ENCODE measurements at places on chromosomes 1 and 21.

DNA sequence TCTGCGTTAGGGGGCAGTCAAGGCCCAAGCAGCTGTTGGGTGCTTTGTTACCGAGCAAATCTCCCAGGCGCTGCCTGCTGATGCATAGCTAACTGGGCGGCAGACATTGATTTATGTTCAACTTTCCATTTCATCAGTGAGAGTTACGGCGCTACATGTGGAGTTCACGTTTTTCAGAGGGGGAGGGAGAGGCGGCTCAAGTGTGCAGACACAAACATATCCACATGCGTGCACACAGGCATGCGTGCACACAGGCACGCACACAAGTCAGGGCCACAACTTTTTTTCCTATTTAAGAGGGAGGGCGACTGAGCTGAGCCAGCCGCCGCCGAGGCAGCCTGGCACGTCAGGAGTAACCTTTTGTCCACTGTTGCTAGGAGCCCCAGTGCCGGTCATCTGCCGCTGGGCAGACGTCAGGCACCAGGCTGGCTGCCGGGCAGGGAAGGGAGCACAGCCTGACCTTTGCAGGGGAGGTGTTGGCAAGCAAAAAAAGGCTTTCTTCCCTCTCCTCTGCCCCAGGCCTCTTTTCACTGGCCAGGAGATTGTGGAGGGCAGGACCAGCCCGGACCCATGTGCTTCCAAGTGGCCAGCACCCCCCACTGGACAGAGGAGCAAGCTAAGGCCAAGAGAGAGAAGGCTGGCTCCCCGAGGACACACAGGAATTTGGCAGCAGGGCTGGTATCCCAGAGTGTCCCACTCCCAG is 73.3 kb downstream of the MRPL37 start:
- DNase-seq, result peak; percentile 99

GRCh38 chr1:244393604-244394176 is 58.0 kb downstream of the ADSS2 start:
- DNase-seq, result no peak

DNA sequence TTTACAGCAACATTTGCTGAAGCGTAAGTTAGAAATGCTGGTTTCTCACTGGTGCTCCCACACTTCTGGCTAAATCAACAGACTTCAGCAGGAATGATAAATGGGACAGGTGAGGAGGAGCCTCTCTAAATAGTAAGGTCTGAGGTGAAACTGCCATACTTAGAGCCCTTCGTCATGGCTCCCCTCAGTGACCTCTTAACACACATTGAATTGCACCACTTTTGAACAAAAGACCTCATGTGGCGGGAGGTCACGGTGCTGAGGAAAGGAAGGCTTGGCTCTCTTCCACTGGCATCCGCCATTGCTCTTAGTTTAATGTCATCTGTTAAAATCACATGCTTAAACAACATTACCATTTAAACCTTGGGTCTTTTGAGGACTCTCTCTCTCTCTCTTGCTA is 3.4 kb downstream of the MAP3K7CL start:
- no peak for DNase-seq

DNA sequence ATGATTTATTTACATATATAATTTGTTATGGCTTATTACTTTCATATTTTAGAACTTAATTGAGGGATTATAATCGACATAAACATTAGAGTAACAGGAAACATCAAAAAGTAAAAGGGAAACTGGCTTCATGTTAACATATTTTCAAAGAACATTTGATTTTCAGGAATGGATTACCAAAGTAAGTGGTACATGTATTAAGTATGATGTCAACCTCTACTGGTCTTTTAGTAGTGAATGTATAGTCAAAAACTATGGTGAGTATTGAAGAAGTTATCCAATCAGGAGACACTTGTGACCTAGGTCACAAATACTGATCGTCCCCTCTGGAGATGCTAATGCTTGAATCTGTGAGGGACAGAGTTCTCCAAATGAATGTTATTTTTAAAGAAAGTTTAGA is 768.9 kb upstream of the ADGRL4 start:
- no peak for DNase-seq

- no peak for DNase-seq
These were observed 47.8 kb downstream of the CHRM3 start for GRCh38 chr1:239434181-239434580.

DNA sequence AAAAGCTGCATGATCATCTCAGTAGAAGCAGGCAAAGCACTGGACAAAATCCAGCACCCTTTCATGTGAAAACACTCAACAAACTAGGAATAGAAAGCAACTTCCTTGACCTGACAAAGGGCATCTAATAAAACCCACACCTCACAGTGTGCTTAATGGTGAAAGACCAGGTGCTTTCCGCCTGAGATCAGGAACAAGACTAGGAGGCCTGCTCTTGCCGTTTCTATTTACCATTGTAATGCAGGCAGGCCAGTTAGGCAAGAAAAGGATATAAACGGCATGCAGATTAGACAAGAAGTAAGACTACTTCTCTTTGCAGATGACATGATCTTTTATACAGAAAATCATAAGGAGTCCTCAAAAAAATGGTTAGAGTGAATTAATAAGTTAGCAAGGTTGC is 37.2 kb downstream of the SLC37A1 start:
- DNase-seq, result no peak

DNA sequence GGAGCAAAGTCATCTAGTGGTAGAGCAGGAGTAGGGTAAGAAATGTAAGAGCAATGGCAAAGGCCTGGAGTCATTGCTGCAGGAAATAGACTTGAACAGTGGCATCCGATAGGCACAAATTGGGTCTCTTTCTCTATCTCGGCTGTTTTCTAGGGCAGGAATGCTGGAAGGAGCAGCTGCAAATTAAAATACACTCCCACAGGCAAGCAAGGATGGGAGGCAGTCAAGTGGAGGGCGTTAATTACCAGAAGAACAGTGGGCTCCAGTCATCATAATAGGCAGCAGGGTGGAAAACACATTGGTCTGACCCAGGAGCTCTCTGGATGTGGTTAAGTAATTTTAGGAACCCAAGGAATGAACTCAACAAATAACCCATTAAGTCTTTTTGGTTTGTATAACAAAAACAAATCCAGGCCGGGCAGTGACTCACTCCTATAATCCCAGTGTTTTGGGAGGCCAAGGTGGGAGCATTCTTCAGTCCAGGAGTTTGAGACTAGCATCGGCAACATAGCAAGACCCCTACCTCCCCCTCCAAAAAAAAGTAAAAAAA is 7.8 kb upstream of the TDRD5 start:
- DNase-seq, result no peak

- DNase-seq, result no peak
These were observed 33.0 kb upstream of the TTC22 start for GRCh38 chr1:54834007-54834541.

GRCh38 chr1:223350361-223350908 is 13.5 kb downstream of the SUSD4 start:
- DNase-seq, result no peak

- DNase-seq, result no peak
These were observed 126.9 kb upstream of the DUSP10 start for GRCh38 chr1:221868593-221869303.

DNA sequence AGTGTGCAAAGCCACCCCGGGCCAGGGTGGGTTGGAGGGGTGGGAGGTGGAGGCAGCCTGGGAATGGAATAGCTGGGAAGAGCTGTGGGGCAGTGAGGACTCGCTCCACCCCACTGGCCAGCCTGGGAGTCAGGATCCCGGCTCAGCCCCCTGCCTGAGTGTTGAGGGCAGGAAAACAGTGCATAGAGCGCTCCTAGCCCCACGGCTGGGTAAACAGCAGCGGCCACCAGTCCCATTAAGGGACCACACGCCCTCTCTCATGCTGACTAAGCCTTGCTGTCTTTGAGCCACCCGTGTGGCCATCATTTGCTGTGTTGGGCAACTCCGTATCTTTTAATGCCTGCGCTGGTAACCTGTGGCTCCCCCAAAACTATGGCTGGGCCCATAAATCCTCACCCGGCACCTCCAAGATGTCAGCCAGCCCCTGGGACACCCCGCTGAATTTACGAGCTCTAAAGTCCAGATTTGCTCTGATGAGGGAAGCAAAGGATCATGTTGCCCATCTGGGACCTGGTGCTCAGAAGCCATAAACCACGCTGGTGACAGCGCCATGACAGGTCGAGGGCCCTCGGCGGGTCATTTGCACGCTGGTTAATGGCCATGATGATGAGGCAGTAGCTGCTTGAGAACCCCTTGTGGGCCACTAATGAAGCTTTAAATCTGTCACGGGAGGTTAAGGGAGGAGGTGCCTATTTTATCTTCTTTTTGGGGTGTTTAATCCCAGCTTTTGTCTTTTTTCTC is 34.9 kb downstream of the SYF2 start:
- no peak for DNase-seq

GRCh38 chr1:116877141-116877818 is 32.4 kb upstream of the PTGFRN start:
- DNase-seq, result no peak

GRCh38 chr1:11925938-11926292 is 312 bp downstream of the KIAA2013 start:
- no peak for DNase-seq

DNA sequence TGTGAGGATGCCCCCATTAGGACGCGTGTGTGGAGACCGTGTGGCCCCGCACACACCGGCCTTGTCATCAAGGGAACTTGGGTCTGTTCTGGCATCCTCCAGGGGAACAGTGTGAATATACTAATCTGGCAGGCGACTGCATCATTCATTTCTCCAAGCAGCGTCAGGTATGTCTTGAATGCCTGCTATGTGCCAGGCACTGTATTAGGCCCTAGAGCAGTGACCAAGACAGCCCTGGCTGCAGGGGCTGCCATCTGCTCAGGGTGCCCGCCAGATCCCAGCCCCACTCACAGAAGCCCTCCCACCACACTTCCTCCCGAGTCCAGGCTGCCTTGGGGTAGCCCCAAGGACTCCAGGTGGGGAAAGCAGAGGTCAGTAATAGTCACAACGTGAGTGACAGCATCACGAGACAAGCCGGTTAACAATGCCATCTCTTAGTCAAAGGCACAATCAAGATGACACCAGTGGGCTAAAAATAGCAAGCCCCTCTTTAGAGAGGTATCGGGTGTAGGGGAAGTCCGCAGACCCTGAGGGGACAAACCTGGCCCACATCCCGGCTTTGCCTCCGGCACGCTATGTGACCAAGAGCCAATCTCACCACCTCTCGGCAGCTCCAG is 7.5 kb upstream of the LAPTM5 start:
- no peak for DNase-seq

DNA sequence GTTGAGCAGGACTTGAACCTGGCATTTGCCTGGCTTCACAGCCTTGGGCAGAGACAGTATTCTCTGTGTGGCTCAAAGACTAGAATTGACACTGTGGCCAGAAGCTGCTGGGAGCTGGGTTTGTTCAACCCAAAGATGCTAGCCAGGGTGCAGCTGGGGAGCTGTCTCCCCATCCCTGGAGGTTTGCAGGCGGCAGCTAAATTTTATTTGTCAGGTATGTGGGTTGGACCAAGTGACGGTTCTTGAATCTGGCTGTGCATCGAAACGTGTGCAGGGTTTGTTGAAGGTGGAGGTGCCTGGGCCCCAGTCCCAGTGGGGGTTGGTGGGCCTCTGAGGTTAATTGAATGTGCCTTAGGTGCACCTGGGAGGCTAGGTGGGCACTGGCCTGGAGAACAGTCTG is 11.8 kb downstream of the WNT4 start:
- DNase-seq, result no peak

DNA sequence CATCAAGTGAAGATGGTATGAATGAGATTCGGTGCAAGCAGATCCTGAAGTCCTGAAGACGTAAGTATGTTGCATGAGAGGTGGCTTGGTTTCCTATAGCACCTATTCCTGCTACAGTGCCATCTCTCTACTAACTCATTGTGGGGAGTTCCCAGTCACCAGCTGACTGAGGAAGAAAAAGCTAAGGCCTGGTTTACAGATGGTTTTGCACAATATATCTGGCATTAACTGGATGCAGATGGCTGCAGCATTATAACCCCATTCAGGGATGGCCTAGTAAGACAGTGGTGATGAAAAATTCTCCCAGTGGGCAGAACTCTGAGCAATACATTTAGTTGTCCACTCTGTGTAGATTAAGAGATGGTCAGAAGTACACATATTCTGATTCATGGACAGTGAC is 36.7 kb downstream of the RTCA start:
- DNase-seq, result no peak

DNA sequence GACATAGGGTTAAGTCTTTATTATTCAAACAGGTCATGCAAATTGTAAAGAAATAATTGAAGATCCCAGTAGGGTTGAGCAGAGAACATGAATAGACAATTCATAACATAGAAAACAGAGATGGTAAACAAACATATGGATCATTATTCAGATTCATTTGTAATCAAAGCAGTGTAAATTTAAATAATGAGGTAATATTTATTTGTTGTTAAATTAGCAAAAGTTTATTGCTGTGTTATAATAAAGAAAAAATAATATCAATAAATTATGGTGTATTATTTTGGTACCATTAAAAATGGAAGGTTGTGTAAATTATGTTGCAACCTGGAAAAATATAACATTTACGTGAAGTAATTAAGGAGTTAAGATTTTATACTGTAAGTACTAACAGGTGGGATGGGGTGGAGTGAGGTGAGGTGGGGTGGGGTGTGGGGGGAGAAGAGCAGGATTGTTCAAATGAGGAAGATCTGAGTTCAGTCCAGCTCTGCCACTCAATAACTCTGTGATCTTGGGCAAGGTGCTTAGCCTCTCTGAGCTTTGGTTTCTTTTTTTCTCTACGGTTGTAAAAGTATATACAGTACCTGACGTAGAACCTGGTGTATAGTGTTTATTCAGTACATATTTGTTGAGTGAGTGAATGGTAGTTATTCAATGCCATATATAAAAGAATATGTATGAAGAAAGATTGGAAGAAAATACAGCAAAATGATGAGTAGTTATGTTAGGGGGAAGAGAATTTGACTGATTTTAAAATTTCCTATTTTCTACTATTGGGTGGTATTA is 140.3 kb upstream of the KIF26B start:
- no peak for DNase-seq

DNA sequence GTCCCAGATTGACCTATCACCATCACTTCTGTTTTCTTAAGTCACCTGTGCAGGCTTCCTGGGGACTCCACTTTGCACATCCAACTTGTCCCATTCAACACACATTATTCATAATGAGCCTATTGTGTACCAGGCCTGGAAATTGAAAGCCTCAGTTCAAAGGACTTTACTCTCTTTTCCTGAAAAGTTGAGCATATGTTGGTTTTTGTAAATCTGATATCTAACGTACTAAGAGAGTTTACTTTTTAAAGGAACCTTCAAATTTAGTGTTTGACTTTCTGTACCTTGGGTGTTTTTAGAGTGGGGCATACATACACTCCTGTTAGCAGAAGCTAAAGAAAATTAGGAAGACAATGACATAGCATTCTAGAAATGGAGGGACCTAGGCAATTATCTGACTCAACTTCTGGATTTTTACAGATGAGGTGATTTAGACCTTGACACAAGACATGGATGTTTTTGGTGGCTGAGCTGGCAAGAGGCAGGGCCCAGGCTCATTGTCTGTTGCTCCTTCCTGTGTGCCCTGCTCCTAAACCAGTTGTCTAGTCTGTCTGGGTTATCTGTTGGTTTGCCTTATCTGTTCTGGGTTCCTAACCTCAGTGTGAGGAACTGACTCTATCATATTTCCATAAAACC is 336.5 kb downstream of the RPS6KC1 start:
- DNase-seq, result no peak

DNA sequence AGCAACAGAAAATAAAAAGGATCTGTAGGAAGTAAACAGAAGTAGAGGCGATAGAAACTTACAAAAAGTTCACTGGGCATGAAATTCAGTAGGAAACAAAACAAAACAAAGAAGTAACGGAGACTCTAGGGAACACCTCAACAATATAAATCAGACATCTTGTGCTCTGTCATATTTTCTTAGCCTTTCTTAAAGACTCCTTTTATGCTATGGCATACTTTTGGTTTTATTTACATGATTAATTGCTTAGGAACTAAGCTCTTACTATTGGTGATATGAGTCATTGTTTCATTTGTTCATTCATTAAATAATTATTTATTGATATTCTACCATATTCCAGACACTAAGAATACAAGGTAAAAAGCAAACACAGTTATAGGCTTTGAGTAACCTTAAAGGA is 126.6 kb downstream of the KCNT2 start:
- DNase-seq, result no peak
